Head of caudate nucleus (tissue), 42 donors: ENCODE measurements at places on chromosomes 11 and 22.

DNA sequence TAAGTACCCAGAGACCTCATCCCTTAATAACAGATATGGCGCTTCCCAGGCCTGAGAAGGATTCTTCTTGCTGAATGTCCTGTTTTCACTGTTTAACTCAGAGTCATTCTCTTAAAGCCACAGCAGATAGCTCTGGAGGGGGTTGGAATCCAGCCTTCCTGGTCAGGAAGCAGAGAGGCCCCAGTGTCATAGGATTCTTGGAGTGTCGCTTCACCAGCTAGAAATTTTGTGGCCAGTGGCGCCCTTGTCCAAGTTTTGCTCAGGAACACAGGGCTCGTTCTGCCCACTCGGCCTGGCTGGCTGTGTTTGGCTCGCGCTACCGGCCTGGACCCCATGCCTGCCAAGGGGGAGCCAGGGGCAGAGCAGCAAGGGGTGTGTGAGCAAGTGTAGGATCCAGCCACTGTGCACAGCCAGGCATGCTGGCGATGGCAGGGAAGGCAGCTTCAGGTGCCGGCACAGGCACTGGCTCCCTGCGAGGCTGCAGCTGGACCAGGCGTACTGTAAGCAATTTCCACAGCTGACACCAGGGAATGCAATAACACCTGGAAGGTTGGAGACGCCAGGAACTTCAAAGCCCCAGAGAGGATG, 214.8 kb upstream of the SESN3 start:
- no peak for DNase-seq

GRCh38 chr11:3227568-3228444, 4.4 kb downstream of the MRGPRE start:
- DNase-seq: no peak

DNA sequence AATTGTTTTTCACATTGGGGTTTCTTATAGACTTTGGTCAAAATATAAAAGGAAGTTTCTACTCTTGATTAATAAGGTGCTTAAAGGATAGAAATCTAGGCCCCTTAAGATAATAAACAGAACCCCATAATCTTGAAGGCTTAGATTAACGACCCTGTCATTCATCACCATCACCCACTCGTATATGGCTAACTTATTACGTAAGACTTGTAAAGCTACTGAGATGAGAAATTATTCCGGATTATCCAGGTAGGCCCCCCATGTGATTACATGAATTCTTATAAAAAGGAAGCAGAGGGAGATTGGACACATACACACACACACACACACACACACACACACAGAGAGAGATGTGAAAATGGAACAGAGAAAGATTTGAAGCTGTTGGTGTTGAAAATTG, 1489.2 kb upstream of the TENM4 start:
- no peak for DNase-seq

DNA sequence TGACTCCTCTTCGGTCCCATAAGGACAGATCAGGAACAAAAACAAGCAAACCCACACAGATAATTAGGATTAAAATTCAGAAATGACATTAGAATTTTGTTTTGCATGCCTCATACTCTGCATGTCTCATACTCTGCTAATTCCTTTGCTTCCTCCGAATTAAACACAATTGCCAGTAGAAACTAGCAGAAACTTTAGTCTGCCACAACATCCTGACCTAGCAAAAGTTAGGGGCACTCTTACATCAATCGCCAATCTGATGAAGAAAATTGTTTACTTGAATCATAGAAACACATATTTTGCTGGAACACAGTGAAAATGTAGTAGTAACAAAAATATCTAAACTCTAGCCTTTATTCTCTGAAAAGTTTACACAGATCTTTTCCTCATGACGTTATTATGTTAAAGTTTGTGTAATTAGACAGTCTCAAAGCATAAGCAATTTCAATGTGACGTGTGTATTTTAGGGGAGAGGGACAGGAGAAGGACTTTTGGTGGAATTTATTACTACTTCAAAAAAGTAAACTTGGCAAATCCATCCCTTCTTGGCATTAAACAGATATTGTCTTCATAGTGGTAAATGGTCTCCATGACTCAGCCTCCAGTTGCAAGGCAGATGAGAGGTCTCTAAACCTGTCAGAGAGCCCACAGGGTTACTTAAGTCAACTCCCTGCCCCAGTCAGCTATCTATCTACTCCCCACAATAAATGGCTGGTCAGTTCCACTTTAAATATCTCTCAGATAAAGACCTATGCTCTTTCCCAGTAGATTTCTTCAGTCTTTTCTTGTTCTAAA, 249.8 kb upstream of the UBASH3B start:
- DNase-seq: no peak

GRCh38 chr22:45886540-45886939, 90.4 kb downstream of the WNT7B start:
- no peak for DNase-seq

GRCh38 chr11:33172996-33173395, 11.7 kb upstream of the CSTF3 start:
- DNase-seq: no peak

- no peak for DNase-seq
Measured at GRCh38 chr22:49515475-49515874, 312.2 kb downstream of the BRD1 start.

DNA sequence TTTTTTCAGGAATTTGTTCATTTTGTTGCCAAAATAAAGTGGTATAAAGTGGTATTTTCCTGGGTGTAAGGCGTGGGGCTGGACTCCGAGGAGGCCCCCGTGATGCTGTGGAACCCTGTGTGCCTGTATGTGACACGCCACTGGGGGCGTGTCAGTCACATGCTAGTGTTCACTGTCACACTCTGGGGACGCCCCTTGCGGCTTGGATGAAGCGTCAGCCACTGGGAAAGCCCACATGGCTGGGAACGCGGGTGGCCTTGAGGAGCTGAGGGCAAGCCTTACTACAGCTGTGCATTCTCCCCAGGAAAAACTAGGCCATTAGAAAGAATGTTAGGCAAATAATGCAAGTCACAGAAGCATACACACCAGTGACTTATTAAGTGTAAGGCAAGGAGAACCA, 77.0 kb upstream of the SLC25A18 start:
- peak; percentile 21 for DNase-seq

DNA sequence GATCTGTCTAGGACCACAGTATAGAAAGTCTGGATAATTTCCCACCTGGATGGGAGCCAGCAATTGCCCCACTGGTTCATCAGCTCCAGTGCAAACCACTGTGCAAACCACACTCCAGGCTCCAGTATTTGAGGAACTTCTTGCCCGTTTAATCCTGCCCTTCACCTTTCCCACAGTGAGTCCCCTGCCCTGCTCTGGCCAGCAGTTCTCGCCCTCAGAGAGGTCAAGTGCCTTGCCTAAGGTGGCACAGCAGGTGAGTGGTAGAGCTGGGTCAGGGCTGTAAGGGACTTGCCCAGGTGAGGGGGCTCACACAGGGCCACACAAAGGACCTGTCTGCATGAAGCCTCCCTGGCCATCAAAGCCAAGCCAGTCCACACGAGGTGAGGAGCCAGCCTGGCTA, 24.1 kb downstream of the MS4A10 start:
- DNase-seq: no peak

DNA sequence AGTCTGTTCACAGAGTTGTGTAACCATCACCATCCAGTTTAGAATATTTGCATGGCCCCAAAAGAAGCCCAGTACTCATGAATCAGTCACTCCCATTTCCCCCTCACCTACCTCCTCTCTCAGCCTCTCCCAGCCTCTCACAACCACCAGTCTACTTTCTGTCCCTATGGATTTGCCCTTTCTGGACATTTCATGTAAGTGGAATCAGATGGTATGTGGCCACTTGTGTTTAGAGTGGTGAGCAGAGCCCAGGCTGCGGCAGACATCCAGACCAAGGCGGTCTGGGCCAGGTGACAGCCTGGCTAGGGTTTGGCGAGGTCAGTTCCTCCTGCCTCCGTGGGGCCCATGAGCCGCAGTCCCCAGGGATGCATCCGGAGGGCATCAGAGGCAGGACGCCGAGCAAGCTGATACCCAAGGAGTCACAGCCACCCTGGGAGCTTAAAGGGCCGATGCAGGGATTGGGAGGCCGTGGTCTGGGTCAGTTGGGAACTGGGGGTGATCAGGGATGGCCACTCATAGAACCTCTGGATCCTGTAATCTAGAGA, 53.3 kb upstream of the CLDN5 start:
- DNase-seq: no peak

DNA sequence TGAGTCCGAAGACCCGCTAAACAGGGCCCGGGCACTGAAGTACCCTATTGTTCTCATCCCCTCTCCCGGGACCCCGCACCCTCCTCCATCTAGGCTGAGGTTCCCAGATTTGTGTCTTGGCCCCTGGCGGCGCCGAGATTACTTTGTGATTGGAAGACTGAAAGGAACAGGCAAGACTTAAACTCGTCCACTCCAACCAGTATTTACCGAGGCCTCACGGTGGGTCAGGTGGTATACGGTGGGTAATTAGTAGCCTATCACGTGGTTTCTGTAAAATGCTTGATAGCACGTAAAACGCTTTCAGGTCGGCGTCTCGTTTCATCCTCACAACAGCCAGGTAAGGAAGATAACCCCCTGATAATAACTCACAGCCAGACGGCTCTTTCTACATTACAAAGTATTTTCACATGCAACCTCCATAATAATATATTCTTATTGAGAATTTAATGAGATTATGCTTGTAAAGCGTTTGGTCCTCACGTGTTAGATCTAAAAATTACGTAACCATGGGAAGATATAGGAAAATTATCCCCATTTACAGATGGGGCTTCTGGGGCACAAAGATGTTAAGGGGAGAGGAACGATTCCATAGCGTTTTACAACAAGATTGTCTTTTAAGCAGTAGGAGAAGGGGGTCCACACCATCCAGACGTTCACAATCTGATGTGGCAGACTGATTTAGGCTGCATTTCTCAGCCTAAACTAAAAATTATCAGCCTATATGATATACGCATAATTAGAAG, 642 bp upstream of the PIK3C2A start:
- DNase-seq: no peak

DNA sequence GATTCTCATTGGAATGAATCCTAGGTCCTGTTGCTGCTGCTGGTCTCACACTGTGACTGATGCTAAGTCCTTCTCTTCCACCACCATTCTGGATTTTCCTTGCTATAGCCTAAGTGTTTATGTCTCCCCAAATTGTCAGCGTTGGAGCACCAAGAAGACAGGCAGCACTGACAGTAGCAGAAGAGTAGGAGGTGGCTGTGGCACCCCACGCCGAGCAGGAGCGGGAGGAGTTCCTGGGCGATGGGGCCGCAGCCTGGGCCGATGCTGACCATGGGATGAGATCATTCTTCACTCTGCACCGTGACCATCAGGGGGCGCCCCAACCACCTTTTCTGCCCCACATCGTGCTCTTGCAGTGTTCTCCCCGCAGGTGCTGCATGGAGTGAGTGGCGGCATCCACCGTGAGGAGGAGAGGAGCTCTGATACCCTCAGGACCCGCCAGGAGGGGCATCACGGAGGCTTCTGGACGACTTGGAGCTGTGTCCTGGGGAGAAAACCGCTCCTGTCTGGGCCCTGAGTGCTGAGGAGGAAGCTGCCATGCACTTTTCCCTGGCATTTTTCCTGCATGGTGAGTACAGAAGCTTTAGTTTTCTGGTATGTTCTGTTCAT, 57.0 kb downstream of the LRRC74B start:
- peak; percentile 81 for DNase-seq

DNA sequence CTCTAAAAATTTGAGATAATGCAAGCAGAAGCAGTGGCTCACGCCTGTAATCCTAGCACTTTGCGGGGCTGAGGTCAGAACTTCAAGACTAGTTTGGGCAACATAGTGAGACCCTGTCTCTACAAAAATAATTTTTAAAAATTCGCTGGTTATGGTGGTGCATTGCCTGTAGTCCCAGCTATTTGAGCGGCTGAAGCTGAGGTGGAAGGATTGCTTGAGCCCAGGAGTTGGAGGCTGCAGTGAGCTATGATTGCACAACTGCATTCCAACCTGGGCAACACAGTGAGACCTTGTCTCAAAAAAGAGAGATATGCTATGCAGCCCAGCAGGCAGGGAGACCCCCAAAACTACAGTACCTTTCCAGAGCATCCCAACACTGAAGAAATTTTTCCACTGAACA, 2.3 kb downstream of the CTSC start:
- no peak for DNase-seq

GRCh38 chr11:12642040-12642439, 32.2 kb upstream of the TEAD1 start:
- DNase-seq: no peak

DNA sequence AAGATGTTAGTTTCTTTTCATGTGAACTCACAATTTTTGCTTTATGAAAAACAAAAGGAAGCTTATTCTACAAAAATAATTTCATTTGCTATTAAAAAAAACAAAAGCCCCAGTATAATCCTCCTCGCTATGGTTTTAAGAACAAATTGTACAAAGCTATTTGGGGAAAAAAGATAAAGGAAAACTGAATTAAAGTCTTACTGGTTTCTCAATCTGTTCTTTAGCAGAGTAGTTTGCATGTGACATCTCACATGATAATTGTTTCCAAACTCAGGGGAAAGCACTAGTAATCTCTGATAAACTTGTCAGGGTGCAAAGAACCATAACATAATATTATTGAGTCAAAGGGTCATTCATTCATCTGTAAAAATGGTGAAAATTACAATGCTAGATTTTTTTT, 2.9 kb upstream of the DDI1 start:
- no peak for DNase-seq
